ENCODE measurements at places on chromosomes 1 and 21.

DNA sequence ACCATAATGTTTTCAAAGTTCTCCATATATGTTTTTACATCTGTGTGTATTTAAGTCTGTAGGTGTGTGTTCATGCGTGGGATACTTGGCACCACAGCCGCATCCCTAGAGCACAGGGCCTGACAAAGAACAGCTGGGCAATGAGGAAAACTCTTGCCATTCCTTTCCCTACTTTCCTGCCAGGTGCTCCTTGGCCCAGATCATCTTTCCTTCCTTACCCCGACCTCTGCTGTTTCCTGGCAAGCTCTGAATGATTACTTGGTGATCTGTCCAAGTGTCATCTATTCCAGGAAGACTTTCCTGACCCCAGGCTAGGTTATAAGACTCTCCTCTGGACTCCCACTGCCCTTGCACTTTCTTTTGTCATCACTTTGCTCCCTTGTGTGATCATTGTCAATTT is 123.6 kb downstream of the ELAVL4 start:
- DNase-seq, result no peak

DNA sequence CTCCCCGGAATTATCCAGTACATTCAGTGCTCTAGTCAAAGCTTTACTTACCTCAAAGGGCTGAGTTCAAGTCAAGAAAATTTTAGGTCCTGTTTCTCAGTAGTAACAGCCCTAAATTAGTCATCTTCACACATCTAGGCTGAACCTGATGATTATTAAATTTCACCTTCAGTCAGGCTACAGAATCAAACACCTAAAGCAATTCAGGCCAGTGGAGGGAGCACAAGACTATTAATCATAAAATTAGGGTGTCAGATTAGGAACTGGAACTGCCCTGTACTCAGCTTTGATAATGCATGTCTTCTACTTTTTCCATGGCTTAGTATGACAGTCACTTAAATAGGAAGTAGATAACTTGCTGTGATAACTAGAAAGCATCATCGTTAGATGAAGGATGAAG is 28.4 kb upstream of the BCAS2 start:
- DNase-seq, result no peak

- DNase-seq, result no peak
Observed at GRCh38 chr1:236342403-236343245, 51.5 kb upstream of the EDARADD start.

- no peak for DNase-seq
Observed at GRCh38 chr1:119394085-119394484, 20.9 kb upstream of the HSD3B2 start.

DNA sequence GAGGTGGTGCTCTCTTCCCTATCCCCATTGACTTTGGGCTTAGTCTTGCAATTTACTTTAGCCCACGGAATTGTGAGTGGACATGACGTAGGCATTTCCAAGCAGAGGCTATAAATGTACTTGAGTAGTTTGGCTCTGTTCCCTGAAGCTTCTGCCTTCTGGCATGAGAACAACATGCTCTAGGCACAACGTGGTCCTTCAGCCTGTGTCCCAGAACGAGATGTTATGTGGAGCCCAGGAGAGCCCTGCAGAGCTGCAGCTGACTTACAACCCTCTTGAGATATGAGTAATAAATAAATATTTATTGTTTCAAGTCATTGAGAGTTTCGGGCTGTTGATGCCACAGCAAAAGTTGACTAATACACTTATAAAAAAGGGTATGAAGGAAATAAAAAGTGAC is 105.2 kb upstream of the HMGB4 start:
- DNase-seq, result no peak
